ENCODE measurements at places on chromosomes 4 and X. TPM values are rescaled to one million over a fixed set of nuclear protein-coding genes. Genes with fewer than 3 reads are reported as not detected.

- DNase-seq: no peak
These were observed 28.7 kb downstream of the MAPK10 start for GRCh38 chr4:86330961-86331742.

DNA sequence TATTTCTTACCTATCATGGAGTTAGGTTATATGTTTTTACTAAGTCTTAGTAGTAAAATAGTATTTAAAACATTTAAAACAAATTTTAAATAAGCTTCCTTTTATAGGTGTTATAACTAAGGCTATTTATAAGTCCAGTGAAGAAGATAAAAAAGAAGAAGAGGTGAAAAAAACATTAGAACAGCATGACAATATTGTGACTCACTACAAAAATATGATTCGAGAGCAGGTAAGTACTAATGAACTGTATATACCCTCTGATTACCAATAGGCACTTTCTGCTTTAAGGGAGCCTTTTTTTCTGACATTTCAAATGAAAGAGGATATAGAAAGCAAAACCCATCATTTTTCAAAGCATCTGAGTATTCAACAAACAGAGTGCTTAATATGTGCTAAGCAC is 76.6 kb downstream of the USO1 start:
- no peak for DNase-seq

- DNase-seq: peak; percentile 62
These were observed 789.0 kb downstream of the TECRL start for GRCh38 chr4:63620271-63620670.

CFI gene
- 0.45 TPM for total RNA-seq

DNA sequence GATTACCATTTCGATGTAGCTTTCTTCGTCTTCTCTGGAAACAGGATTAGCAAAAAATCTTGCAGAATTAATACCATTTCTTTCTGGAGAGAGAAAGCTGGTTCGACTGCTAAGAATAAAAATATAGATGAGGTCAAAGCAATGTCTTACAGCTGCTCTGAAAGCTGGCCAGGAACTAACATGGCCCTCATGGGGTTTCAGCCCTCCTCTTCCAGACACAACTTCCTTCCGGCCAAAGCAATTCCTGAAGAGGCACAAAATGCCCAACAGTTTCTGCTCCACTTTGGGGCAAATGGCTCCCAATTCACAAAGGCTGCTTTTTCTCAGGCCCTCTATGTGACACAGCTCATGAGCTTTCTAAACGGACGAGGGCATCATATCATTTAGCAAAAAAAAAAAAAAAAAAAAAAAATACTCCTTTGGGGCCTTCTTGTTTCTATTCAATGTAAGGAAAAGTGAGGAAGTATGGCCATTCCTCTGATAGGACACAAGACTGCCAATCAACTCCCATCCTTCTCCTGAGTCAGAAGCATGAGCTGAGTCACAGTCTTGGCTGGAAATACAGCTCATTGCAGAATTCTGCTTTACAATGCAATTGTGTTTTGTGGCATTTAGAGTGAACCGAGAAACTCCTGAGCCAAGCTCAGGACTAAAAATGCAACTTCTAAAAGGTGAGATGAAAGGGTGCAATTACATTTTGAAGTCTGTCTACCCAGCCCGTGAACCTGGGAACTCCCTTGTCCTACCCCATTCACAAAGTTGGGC is 42.7 kb upstream of the CTAG2 start:
- DNase-seq: peak; percentile 36

DNA sequence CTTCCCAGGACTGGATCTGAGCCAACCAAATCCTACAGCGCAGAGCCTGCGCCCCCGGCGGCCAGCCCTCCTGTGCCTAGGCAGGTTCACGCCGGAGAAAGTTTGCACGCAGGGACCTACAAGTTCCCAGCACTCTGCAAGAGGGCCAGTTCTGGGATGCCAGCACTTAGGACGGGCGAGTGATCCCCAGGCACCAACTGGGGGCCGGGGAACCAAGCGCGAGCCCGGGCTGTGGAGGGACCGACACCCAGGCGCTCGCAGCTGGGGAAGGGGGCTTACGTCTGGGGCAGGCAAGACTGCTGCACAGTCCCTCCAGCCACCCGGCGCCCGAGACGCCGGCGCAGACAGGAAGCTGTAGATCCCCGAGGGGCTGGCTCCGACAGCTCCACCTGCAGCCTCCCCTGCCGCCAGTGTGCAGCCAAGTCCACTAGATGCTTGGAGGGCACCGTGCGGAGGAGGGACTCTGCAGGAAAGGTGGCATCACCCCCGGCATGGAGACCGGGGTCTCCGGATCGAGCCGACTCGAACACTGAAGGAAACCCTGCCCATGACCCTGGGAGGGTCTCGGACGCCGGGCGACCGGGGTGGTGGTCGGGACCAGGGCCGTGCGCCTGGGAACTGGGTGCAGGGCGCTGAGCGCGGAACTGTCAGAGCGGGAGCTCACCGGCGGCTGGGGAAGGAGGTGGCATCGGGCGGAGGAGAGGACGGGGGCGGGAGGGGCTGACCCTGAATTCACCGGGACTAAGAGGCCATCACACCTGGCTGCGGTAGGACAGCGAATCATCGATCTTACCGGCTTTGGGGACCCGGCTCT is 566 bp downstream of the CORIN start:
- peak; percentile 78 for DNase-seq

DNA sequence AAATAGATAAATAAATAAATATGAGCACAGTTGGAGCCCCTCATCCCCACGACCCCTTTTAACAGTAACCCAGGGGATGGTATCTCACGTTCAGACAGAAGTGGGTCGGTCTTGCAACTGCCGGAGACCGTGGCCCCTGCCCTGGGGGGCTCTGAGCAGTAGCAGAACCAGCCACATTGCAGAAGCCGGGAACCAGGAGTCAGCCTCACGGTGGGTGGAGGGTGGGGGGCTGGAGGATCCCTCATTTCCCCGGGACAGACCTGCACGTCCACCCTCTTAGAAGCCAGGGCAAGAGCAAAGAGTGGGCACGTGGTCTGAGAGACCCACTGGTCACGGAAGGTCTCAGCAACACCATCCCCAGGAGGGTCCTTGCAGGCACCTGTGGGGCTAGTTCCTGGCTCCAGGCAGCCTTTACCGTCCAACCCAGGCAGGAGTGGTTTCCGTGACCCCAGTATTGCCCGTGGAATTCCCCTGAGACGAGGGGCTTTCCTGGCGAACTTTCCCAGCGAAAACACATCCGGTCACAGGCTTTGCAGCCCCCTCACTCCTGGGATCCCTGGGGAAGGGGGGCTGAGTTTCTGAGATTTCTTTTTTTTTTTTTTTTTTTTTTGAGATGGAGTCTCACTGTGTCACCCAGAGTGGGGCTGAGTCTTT is 8.8 kb upstream of the IL3RA start:
- peak; percentile 44 for DNase-seq

DNA sequence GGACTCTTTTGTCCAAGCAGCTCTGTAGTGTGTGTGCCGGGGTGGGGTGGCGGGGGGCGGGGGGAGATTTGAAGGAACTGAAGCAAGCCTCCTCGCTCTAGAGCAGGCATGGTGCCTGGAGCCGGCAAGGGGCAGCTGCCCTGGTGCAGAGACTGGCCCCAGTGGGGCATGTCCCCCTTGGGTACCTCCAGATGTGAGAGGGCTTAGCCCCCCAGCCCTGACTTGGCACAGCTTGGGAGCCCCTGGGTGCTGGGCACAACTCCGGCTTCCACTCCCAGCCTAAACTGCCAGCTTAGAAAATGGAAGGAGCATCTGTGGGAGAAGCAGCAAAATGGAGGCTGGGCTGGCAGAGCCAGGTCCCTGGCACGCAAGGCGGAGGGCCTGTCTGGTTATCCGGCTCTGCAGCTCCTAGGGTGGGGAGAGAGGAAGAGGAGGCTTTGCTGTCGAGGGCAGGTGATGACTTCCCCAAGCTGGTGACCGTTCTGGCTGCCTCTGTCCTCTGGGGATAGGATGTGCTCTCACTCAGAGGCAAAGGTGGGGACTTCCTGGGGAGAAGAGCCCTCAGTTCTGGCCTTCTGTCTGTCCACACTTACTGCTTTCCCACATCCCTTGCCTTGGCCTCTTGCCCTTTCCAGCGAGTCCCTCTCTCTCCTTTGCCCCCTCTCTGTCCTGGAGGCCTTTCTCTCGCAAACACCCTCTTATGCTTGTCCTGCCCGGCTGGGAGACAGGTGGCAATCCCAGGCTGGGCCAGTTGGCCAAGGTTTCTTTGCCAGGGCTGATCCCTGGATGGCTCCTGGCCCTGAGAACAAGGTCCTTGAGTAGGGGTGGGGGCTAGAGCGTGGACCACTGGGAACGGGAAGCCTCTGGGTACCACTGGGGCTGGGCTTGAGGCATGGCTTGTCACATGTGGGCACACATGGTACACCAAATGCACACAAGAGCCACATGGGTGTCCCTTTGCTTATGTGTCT is 2.0 kb downstream of the DLG3 start:
- DNase-seq: no peak

BBS12 gene
- 4.4 TPM for total RNA-seq

DNA sequence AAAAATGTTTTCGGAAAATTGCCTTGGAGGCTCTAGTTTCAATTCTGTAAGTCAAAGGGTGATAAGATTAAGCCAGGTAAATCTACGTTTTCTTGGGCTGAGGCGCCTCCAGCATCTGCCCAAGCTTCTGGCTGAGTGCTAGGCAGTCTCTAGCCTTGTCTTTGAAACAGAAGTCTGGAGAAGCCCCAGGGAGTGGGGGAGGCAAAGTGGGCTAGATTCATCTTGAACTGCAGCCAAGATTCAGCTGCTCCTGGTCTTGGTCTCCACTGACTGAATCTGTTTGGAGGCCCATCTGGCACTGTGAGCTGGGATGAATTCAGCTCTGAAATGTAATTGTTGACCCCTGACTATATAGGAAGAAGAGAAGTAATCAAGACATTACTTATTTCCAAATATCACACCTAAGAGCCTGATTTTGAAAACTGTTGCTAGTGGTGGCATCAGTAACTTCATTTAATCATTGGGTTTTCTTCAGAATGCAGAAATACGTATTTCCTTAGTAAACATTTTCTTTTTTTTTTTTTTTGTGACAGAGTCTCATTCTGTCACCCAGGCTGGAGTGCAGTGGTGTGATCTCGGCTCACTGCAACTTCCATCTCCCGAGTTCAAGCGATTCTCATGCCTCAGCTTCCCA is 187.3 kb upstream of the LEF1 start:
- no peak for DNase-seq

DNA sequence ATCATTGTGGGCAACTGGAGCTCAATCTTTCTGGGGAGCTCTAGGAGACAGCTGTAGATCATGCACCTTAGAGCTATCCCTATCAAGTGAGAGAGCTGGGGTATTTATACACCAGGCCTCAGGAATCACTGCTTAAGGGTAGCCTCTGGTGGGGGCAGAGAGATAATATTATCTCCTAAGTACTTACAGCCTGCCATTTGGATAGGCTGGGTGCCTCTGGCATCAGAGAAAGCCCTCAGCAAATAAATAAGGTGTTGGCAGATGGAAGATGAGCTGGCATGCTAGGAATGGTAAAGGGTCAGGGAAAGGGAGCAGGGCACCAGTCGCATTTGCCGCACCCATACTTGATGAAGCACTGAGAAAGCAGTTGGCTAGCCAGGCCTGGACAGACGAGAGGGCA is 75.9 kb downstream of the HCCS start:
- DNase-seq: no peak

GRCh38 chr4:475962-476361 is 23.0 kb downstream of the ZNF721 start:
- DNase-seq: no peak

RHOXF2B gene
- total RNA-seq: not detected

GRCh38 chr4:36224972-36225903 is 19.1 kb downstream of the ARAP2 start:
- DNase-seq: peak; percentile 24

DNA sequence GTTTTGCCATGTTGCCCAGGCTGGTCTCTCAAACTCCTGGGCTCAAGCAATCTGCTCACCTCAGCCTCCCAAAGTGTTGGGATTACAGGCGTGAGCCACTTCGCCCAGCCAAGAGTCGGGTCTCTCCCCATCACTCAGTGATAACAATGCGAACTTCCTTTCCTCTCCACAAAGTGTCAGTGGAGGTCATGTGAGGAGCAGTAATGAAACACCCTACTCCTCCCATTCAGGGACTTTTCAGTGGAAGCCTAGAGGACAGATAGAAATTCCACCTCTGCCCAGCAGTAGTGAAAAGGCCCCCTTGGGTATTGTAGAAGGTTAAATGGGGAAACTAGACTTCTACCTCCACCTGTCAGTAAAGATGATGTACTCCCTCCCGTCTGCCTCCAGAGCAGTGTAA is 141.9 kb upstream of the STK26 start:
- no peak for DNase-seq

- DNase-seq: no peak
These were observed 16.2 kb downstream of the MAEA start for GRCh38 chr4:1305781-1306455.

DNA sequence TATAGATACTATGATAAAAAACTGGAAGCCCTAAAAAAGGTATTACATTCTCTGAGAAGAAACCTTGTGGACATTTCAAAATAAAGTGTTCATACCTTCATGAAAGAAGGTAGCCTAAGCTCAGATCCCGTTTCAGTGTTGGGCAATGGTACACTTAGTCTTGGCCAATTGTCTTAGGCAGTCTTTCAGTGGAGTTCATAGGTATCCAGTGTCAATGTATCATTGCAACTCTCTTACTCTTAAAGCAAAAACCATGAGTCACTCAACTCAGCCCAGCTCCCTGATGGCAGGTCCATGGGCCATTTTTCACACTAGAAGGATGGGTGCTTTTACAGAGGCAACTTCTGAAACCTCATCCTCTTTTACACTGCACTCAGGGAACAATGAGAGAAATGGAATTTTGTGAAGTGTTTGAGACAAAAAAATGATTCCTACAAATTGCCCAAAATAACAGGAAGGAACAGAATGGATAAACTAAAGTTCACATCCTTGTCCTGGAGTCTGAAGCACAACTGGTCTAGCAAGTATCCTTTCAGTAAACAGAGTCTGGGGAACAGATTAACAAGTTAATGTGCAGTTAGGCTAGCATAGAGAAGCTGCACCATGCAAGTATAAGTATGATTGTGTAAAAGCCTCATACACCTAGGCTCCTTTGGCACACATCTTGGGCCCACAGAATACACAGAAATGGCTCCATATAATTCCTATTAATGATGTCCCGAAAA is 7.0 kb upstream of the ZNF827 start:
- no peak for DNase-seq

DNA sequence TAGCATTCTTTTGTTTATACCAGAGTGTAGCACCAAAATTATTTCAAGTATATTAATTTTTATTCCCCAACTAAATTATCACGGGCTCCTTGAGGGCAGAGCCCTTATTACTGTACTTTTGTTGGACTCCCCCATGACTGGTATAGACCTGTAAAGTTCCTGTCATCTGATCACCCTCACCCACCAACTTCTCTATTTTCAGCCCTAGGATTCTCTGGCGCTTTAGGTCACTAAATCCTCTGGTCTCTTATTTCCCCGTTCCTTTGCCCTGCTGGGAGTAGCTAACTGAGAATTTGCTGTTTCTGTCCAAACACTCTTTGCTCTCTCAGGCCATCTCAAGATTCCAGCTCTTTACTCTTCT is 3.2 kb upstream of the XKRX start:
- no peak for DNase-seq

Measured in stomach (tissue), 19 donors.